ENCODE measurements at places on chromosomes 13 and 19.
A peak's percentile ranks its signal among the peaks of the same experiment; 100 is the strongest.

- H3K4me1 ChIP-seq = no peaks in the 10 kb centered on the region
- no peak overlapping the region for H3K4me3 ChIP-seq
- H3K27me3 ChIP-seq = peaks cover 47% of the 10 kb centered on the region
- no peaks in the 10 kb centered on the region for H3K36me3 ChIP-seq
These were observed 73.7 kb upstream of the IPO5 start for GRCh38 chr13:97879646-97880310.

DNA sequence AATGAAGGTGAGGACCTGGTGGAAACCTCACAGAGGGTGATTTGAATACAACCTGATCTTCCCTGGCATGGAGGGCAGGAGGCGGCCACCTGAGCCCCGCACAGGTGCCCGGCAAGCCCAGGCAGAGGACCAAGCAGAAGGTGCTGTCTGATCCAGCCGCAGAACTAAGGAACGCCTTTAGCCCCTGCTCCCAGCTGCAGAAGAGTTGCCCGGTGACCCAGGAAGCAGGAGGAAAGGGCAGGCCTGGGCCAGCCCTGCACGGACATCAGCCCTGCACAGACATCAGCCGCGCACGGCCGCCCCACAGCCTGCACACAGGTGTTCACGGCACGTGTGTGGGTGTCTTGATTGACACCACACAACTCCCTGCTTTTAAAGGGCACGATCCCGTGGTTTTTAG lies 43.1 kb downstream of the RASA3 start:
- H3K4me3 ChIP-seq = no peak overlapping the region
- no peak for ATAC-seq
- H3K27ac ChIP-seq = no peak overlapping the region
- H3K36me3 ChIP-seq = peaks cover 23% of the 10 kb centered on the region
- no peaks in the 10 kb centered on the region for H3K27me3 ChIP-seq

GRCh38 chr13:32041429-32041828 lies 9.9 kb downstream of the FRY start:
- H3K27me3 ChIP-seq = no peaks in the 10 kb centered on the region
- no peaks in the 10 kb centered on the region for H3K36me3 ChIP-seq
- peak; percentile 89 for ATAC-seq
- no peak overlapping the region for H3K4me3 ChIP-seq
- peaks cover 27% of the 10 kb centered on the region for H3K4me1 ChIP-seq

DNA sequence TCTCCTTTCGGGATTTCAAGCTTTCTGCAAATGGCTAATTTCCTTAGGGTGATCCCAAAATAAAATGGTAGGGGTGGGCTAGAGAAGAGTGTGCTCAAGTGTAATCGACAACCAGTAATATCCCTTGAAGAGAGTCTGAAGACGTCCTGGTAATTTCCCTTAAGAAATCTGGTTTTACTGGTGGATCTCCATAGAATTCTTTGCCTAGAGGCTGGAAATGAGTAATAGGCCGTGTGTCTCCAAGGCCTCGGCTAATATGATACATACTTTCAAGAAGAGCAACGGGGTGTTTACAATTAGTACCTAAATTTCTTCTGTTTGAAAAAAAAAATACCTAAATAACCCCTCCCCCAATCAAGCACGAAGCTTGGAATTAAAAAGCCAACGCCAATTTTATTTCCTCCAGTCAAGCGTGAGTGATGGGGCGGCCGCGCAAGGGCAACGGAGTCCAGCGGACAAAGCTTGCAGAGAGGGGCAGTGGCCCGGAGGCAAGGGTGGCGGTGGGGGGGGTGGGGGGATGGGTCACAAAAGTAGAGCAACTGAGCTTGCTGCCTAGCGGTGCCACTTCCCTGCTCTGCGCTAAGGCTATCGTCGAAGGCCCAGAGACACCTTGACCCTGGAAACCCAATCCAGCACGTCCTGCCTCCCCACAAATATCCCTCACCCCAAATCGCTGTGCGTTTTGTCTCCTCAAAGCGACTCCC lies 7.8 kb downstream of the SOX21 start:
- peaks cover 6% of the 10 kb centered on the region for H3K4me1 ChIP-seq
- H3K27ac ChIP-seq = no peak overlapping the region
- ATAC-seq = no peak
- no peak overlapping the region for H3K4me3 ChIP-seq

- peaks cover 1% of the 10 kb centered on the region for H3K36me3 ChIP-seq
- peaks cover 17% of the 10 kb centered on the region for H3K27me3 ChIP-seq
- peak within 1 kb of the TSS; percentile 95 for H3K4me3 ChIP-seq
- ATAC-seq = peak; percentile 100
- peak within 1 kb of the TSS; percentile 95 for H3K27ac ChIP-seq
- peaks cover 43% of the 10 kb centered on the region for H3K4me1 ChIP-seq
These were observed at the start of gene TMEM161A for GRCh38 chr19:19138109-19138981. Gene TMEM161A, minus strand, starts transcription at chr19:19138478. Its CDS starts 50 bp downstream, at chr19:19138428.

DNA sequence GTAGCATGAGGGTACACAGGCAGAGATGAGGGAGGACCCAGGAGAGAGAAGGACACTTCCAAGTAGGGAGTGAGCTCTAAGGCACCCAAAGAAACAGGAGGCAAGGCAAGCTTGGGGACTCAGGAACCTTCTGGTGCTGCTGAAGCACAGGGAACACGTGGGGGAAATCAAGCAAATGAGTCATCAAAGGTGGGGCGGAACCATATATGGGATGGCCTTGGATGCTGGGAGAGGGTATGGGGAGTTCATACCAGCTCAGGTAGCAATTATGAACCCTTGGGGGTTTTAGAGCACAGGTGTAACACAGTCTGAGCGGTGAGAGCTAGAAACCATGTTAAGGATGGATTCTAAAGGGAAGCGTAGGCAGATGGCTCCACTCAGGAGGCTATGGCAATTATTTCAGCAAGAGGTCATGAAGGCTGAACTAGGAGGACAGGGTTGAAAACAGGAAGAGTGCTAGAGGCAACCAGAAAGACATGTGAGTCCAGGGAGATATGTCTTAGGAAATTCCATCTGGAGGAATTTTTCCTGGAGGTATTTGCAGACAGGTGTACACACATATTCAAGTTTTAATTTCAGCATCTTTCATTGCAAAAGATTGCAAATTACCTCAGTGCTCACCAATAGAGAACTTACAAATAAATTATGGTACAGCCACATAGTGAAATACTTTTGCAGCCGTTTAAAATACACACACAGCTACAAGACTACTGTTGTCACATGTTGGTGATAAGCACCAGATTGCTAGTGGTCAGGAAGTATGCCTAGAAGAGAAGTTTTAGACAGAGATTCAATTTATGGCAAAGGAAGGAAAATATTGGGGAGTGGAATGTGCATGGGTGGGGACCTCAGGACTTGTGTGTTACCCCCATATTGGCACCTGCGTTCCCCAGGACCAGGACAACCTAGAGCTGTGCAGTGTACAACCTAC lies 77.0 kb downstream of the STARD13 start:
- peaks cover 24% of the 10 kb centered on the region for H3K27me3 ChIP-seq
- no peaks in the 10 kb centered on the region for H3K4me1 ChIP-seq
- no peak overlapping the region for H3K27ac ChIP-seq

DNA sequence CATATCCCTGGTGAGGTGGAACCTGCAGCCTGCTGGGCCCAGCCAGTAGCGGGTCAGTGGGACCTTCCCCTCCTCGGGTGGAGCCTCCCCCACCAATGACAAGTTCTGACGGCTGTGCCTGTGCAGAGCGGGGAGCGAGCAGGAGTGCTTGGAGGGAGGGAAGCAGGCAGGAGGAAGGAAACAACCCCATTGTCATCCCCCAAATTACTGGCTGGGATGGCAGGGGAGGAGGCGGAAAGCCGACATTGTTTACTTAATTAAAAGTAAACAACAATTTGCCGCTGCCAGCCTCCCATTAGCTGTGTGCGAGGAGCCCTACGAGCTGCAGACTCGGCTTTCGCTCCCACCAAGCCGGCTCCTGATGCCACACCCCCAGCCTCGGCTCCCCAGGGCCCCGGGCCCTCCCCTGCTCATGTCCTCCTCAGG lies 45.5 kb downstream of the LYL1 start:
- no peak overlapping the region for H3K4me3 ChIP-seq
- H3K4me1 ChIP-seq = peaks cover 15% of the 10 kb centered on the region
- peaks cover 58% of the 10 kb centered on the region for H3K27me3 ChIP-seq
- no peaks in the 10 kb centered on the region for H3K36me3 ChIP-seq
- ATAC-seq = no peak

- no peaks in the 10 kb centered on the region for H3K36me3 ChIP-seq
- H3K27me3 ChIP-seq = no peaks in the 10 kb centered on the region
- H3K4me3 ChIP-seq = no peak overlapping the region
- H3K27ac ChIP-seq = no peak overlapping the region
These were observed 61.5 kb downstream of the COL4A1 start for GRCh38 chr13:110245416-110245899.

Measured in stimulated activated memory B cell treated with anti-CD40 and anti-IgM and Interleukin-4, amounts not matched to agents 10 μg/mL and 1 μg/mL and 100 μg/mL, for 72 hours (primary cell).